ENCODE measurements at places on chromosomes 1 and 21.

GRCh38 chr1:158095737-158096335 is 84.9 kb upstream of the CD1D start:
- DNase-seq = no peak

DNA sequence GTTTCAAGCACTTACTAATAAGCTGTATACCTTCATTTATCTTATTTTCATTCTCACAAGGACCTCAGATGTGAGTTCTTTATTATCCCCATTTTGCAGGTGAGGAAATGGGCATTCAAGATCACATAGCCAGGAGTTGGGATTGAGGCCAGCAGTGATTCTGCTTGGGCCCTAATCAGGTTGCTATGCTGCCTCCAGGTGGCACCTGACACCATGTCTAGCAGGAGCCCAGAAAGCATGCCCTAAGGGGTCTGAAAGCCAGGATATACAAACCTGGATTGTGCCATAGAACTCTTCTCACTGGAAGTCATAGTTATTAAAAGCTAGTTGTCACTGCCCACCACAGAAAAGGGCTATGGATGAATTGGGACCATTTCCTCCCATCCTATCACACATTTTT is 61.1 kb downstream of the FYB2 start:
- peak; percentile 54 for DNase-seq

- no peak for DNase-seq
These were observed 1.7 kb downstream of the MPZ start for GRCh38 chr1:161307892-161308638.

- DNase-seq = no peak
These were observed 1.1 kb upstream of the GADD45A start for GRCh38 chr1:67683766-67684525.

DNA sequence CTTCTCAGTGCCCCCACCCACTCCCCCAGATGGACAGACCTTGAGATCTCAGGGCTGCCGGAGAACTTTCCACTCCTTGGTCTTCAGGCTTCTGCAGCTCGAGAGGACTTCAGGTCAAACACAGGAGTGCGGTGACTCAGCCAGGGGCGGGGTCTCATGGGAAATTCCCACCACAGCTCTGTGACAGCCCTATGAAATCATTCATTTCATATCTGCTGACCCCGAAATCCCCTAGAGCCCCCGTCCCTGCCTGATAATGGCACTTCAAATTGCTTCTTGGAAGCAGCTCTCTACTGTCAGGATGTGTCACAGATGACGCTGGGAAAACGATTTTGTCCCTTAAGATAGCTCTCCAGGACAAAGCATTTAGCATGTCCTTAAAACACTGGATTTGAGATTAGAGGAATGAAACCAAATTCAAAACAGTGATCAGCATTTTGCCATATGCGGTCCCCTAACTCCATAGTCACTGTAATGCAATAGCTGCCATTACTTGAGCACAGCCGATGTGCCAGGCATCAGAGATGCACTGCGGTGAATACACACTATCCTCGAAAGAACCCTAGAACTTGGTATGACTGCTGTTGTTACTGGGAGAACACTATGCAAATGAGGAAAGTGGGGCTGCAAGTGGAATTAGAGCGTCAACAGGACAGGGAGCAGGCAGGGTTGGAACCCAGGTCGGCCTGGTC is at the start of gene TNFRSF9:
TSS of gene TNFRSF9 (minus strand) at position 95 of the 692 bp plus-strand sequence. CDS start 845 bp downstream, outside the sequence.
- no peak for DNase-seq

- no peak for DNase-seq
These were observed 599.5 kb upstream of the B3GALT2 start for GRCh38 chr1:193785850-193786420.

DNA sequence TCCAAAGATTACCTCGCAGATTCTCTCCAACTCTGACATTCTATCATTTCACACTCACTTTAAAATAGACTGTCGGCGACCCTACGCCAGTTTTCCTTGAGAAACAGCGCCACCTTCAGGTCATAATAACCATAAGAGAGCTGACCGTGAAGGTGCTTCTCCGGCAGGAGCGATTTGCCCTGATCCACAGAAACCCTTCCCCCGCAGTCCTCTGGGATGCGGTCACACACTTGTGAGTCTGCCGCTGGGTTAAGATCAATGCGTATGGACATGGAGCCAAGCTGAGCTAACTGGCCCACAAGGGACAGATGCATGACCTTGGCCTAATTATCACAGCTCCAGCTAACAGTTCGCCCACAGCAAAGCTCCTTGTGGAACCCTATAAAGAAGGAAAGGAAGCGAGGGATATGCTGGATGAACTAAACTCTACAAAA is 32.8 kb upstream of the IFNAR2 start:
- DNase-seq = no peak

DNA sequence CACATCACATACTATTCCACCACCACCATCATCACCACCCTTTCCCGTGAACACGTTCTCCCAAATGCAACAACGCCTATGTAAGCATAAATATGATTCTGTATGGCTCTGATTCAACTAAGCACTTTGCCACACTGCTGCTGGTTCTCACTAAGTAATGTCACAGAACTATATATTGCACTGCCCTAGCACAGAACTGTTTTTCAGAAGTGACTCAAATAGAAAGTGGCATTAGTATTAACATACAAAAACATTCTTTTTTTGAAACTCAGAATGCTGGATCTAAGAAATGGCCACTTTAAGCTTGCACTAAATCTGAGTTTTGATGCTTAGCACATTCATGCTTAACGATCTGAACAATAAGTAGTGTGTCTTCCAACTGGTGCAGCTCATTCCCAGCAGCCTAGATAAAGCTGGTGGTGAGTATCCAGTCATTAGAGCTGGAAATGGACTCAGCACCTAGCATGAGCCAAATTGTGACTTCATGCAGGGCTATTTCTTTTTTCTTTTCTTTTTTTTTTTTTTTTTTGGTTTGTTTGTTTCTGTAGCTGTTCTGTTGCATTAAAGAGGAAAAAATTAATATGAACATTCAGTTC is 46.2 kb upstream of the ZC3H11B start:
- DNase-seq = no peak

DNA sequence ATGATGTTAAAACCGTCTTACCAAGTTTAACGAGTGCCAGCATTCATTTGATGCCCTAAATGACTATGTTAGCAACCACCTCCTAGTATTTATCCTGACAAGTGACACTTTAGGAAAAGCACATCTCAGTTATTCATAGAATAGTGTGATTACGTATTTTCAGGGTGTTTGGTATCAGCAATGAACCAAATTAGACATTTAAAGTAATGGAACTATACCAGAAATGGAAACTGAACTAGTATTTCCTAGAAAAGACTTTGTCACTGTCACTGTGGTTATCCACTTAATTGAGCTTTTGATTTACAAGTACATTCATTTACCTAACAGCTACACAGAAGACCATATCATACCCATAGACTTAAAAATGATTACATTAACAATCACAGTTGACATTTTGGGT is 3.6 kb upstream of the IL12RB2 start:
- no peak for DNase-seq

DNA sequence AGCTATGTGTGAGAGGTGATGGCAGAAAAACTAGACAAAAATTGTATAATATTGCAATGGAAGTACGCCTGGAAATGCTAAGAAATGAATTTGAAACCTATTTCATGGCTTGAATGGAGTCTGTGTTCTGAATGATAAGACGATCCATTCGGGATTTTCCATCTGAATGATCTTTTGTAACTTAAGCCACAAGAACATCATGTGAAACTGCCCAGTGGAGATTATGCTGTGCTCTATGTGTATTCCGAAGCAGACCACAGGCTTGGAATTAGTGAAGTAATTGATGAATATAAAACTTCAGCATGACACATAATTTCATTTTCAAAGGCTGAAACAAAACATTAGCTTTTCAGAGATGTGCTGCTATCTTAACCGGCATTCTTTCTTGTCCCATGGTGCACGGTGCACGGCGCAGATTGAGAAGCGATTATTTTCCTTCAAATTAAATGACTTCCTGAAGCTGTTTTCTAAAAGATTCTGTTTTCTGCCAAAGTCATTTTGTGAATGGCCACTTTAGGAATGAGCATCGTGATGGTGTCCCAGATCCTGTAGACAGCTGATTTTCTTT is 652.9 kb downstream of the PLA2G4A start:
- no peak for DNase-seq
